ENCODE measurements at places on chromosomes 12 and 14.

DNA sequence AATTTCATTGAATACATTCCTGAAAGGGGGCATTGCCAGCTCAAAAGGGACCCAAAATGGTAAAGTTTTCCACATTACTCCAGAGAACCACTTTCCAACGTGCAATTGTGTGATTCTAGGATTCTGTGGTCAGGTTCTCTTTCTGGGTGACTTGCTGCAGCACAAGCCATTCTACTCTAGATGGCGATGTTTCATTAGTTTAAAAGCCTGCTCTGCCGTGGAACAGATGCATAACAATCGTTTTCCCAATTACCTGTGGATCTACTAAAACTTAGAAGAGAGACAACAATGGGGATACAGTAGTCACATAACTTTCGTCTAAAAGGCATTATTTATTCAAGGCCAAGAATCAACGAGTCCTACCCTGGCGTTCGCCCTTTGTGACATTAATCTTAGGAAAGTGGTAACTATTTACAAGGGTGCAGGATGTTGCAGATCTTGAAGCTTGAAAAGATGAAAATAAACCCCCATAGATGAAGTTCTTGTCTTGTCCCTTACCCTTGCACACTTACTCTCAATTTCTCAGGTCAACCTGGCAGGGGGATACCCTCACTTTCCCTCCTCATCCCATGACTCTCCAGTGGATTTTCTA lies 400.9 kb downstream of the SNAPC1 start:
- DNase-seq, result peak; percentile 40

- no peak for DNase-seq
These were observed 118.7 kb downstream of the ETNK1 start for GRCh38 chr12:22743700-22744099.

DNA sequence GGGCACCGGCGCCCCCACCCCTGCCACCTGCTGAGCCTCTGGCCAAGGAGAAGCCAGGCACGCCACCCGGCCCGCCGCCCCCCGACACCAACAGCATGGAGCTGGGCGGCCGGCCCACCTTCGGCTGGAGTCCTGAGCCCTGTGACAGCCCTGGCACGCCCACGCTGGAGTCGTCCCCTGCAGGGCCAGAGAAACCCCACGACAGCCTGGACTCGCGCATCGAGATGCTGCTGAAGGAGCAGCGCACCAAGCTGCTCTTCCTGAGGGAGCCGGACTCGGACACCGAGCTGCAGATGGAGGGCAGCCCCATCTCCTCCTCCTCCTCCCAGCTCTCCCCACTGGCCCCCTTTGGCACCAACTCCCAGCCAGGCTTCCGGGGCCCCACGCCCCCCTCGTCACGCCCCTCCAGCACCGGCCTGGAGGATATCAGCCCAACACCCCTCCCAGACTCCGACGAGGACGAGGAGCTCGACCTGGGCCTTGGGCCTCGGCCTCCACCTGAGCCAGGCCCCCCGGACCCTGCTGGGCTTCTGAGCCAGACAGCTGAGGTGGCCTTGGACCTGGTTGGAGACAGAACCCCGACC lies 6.5 kb downstream of the SETD1B start:
- DNase-seq, result no peak

DNA sequence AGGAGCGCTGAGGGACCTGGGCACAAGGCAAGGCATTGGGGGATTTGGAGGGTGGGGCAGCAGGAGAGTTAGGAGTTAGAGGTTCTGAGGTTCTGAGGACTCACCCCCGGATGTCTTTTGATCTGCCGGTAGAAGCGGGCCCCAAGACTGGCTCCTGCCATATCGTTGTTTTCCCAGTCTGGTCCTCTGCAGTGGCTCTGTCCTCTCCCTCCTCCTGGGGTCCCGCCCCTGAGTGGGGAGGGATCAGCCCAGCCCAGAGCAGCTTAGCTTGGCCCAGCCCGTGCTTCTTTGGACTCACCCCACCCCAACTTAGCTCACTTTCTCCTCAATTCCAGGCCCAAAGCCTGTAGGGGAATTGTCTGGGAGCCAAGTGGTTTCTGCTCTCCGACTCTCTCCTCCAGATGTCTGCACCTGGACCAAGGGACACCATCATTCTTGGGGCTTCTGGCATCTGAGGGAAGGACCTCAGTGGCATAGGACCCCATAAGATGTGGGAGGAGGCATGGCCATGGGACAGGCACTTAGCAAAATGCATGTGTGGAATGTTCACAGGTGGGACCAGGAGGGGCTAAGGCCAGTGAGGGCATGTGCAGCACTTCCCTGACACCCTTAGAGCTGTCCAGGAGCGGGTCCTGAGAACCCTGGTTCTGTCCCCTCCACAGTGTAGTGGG lies 7.5 kb downstream of the SHMT2 start:
- DNase-seq, result no peak

GRCh38 chr12:124691429-124691828 lies 124.0 kb upstream of the NCOR2 start:
- no peak for DNase-seq

- no peak for DNase-seq
These were observed 63.7 kb downstream of the R3HDM2 start for GRCh38 chr12:57367121-57367520.

- DNase-seq, result no peak
These were observed 81.5 kb downstream of the GALNT9 start for GRCh38 chr12:132247718-132248452.

- no peak for DNase-seq
These were observed 326.8 kb downstream of the GLT1D1 start for GRCh38 chr12:129179941-129180553.

- DNase-seq, result no peak
These were observed 990.2 kb upstream of the ATXN7L3B start for GRCh38 chr12:73547421-73547820.

DNA sequence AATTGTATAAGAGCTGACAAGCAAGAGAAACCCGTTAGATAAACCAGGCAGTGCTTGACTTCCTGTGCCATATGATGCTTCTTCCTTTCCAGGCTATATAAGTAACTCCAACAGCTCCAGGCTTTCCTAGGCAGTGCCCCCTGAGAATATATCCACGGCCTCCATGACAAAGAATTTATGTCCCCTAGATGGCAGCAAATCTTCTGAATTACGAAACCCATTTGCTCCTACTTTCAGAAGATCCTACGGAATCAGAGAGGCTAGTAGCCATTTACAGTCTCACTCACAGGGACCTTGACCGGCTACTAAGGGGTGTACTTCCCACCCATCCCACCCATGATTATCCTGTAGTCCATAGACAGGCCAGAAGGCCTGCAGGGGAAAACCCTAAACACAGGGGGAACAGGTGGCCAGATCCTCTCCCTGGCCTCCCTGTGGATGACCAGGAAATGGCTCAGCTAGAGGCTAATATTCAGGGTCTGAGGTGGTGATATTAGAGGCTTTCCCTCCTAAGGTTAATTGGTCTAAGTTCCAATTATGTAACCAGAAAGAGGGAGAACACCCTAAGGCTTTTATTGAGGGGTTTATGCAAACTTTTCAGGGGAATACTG lies 77.2 kb upstream of the DCD start:
- peak; percentile 49 for DNase-seq

DNA sequence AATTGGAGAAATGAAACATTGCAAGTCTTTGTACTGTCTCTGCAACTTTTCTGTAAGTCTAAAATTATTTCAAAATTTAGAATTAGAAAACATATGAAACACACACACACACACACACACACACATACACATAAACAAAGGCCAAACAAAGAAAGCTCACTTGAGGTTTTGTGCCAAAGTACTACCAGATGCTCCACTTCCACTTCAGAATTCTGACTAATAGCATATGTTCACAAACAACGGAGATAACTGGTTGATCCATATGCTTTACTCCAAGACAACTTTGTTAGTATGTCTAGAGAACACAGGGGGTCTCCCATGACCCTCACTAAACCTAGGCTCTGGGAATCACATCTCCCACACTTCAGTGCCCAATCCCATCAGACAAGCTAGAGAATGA lies 133.8 kb upstream of the CLEC14A start:
- no peak for DNase-seq

DNA sequence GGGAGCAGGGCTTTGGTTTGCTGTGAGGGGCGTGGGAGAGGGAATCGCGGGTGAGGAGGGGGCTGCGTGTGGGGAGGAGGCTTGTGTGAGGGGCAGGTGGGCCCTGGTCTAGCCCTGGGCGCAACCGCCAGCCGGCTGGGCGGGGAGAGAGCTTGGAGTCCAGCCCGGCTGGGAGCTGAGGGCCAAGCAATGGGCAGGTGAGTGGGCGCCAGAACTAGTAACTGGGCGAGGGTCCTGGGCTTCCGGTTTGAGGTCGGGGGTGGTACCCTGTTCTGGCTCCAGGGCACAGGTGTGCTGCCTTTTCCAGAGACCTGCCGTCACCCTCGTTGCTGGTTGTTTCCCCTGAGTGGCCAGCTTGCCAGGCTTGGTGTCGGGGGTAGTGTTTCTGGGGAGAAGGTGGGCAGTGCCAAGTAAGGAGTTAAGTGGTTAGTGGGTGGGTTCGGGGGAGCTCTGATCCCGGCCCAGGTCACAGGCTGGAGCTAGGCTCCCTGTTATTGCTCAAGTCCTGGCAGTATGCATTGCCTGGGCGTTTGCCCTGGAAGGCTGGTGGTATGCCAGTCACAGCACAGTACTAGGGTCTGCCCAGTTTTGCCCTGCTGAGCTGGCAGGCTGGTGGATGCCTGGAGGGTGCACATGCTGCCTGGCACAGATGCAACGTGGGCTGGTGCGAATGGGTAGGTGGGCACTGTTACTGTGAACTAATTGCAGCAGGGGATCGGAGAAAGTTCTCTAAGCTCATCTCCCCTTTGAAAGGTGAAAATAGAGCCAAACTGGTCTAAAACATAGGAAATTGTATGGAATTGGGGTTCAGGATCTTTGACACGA lies 683 bp downstream of the CIPC start:
- DNase-seq, result peak; percentile 15

- no peak for DNase-seq
These were observed 200.5 kb upstream of the OR4E1 start for GRCh38 chr14:21874167-21874566.

Data from ACHN (cell line).